ENCODE measurements at places on chromosomes 1 and 21. TPM values are rescaled to one million over a fixed set of nuclear protein-coding genes. Genes with fewer than 3 reads are reported as not detected.

DNA sequence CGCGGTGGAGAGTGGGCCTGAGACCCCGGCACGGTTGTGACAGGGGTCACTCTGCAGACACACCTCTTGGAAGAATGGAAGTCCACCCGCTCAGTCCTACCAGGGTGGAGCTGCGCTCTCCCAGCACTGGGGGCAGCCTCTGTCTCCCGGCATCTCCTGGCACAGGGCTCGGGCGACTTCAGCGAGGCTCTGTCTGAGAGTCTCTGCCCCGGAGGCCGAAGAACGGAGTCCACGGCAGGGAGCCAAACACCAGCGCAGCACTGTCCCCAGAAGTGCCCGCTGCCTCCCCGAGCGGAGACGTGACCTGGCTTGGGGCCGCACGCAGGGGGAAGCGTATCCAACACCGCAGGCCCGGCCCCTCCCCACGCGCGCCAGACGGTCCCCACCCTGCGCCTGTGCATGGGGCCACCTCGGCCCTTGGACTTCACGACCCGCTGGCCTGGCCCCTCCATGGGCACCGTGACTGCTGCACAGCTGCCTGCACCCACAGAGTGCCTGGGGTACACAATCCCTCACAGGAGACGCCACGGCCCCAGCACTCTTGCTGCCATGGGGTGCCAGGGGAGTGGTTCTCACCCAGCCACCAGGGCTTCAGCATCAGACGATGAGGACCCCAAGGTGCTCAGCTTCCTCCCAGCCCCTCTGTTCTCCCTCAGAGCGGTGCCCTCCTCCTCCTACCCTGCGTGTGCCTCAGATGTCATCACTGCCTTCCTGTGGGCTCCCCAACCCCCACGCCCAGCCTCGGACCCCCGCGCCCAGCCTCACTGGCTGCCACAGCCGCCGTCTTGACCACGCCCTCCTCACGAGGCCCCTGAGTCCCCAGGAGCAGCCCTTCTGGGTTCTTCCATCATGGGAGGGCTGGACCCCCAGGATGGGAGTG is 14.9 kb upstream of the RNF223 start:
- no peak for DNase-seq
- H3K4me3 ChIP-seq = no peak overlapping the region
- H3K27me3 ChIP-seq = no peaks in the 10 kb centered on the region
- no peaks in the 10 kb centered on the region for H3K4me1 ChIP-seq

DNA sequence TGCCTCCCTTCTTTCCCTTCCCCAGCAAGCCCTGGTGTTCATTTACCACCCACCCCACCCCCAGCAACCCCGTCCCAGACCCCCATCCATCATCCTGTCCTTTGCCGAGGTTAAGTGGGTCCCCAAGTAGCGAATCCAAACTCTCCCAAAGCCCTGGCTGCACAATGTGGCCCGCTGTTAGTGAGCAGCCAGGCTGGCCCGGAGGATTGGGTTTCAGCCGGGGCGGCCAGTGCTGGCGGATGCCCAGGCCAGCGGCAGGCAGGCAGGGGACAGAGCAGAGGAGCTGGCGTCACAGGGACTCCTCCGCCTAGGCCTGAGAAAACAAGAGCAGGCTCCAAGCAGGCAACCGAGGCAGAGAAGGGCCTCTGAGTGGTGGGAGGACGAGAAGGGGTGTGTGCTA is 61.4 kb downstream of the EPHB2 start:
- H3K27me3 ChIP-seq = no peaks in the 10 kb centered on the region
- no peaks in the 10 kb centered on the region for H3K36me3 ChIP-seq
- no peak overlapping the region for H3K4me3 ChIP-seq
- H3K4me1 ChIP-seq = no peaks in the 10 kb centered on the region
- DNase-seq = peak; percentile 64

The SLC16A4 gene
- polyA plus RNA-seq = 2.6 TPM

The LCK gene
- 1.5 TPM for polyA plus RNA-seq

The DNALI1 gene
- polyA plus RNA-seq = 12.7 TPM

- no peak overlapping the region for H3K27ac ChIP-seq
- DNase-seq = no peak
- peaks cover 8% of the 10 kb centered on the region for H3K4me1 ChIP-seq
- H3K4me3 ChIP-seq = no peak overlapping the region
These were observed 257.3 kb downstream of the KAZN start for GRCh38 chr1:14855801-14856200.

The RERE gene
- 21.6 TPM for polyA plus RNA-seq

GRCh38 chr1:243375596-243375995 is 119.8 kb downstream of the SDCCAG8 start:
- H3K27ac ChIP-seq = no peak overlapping the region
- H3K36me3 ChIP-seq = peaks cover 22% of the 10 kb centered on the region
- no peaks in the 10 kb centered on the region for H3K4me1 ChIP-seq
- H3K4me3 ChIP-seq = no peak overlapping the region

- peaks cover 100% of the 10 kb centered on the region for H3K4me1 ChIP-seq
- no peaks in the 10 kb centered on the region for H3K27me3 ChIP-seq
- H3K36me3 ChIP-seq = peaks cover 65% of the 10 kb centered on the region
- no peak overlapping the region for H3K4me3 ChIP-seq
- no peak for DNase-seq
- H3K27ac ChIP-seq = peak overlapping the region; percentile 86
These were observed 24.0 kb downstream of the TMPRSS2 start for GRCh38 chr21:41483973-41484372.

The KIRREL1 gene
- 4.3 TPM for polyA plus RNA-seq

DNA sequence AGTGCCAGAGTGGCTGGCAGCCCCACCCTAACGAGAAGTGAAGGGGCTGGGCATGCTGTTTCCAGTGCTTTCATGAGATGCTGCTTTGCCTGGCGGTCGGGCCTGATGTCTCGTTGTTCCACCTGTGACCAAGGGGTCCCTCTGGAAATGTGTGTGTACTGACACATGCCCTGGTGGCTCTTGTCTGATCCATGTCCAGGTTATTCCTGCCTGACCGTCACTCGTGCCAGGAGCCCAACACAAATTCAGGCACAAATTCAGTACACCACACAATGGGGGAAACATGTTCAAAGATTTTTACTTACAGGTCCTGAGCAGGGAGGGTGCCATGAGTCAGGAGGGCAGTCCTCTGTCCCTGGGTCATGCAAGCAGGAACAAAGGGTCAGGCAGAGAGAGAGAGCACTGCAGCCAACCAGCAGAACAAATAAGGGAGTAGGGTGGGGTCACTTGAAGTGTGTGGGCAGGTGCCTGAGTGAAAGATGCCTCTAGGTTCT is 76.3 kb downstream of the ADARB1 start:
- H3K4me3 ChIP-seq = no peak overlapping the region
- no peaks in the 10 kb centered on the region for H3K27me3 ChIP-seq
- no peak overlapping the region for H3K27ac ChIP-seq

The MYOM3 gene
- polyA plus RNA-seq = 0.12 TPM

- H3K4me1 ChIP-seq = no peaks in the 10 kb centered on the region
- H3K4me3 ChIP-seq = no peak overlapping the region
- H3K27ac ChIP-seq = no peak overlapping the region
- DNase-seq = no peak
- no peaks in the 10 kb centered on the region for H3K27me3 ChIP-seq
- H3K36me3 ChIP-seq = peaks cover 7% of the 10 kb centered on the region
These were observed 15.1 kb downstream of the CD53 start for GRCh38 chr1:110888049-110888448.

DNA sequence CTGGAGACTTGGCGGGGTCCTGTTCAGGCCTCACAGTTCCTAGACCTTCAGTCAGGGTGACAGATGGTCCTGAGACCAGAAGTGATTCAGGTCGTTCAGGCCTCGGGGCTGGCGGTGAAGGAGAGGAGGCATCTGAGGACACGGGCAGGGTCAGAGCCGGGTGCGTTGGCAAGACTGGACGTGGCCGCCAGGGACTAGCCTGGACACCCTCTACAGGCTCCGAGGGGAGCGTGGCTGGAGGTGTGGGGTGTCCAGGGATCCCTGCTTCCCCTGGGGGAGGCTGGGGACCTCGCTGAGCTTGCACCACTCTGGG is 64.0 kb upstream of the TARDBP start:
- DNase-seq = no peak
- no peak overlapping the region for H3K27ac ChIP-seq
- no peaks in the 10 kb centered on the region for H3K27me3 ChIP-seq

The FAM177B gene
- polyA plus RNA-seq = 2.0 TPM

DNA sequence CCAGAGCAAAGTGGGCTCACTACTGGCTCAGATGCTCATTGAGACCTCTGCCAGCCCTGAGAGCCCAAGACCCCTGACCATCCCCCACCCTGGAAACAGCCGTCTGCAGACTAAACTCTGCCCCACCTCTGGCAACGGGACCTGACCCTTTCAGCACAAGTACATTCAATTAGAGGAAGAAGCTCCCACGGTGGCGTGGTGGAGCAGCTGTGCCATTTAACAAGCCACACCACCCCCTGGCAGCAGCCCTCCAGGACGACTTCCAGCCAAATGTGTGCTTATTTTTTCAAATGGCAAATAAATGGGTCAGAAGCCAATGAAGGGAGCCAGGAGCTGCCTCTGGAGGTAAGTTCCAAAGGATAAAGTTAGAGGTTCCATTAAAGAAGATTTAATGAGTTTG is 226.7 kb downstream of the NPHP4 start:
- H3K27me3 ChIP-seq = peaks cover 67% of the 10 kb centered on the region
- no peak overlapping the region for H3K4me3 ChIP-seq
- DNase-seq = no peak

GRCh38 chr21:46255758-46256337 is 27.3 kb upstream of the LSS start:
- H3K27me3 ChIP-seq = no peaks in the 10 kb centered on the region
- no peak for DNase-seq
- H3K4me1 ChIP-seq = no peaks in the 10 kb centered on the region
- no peak overlapping the region for H3K27ac ChIP-seq
- no peak overlapping the region for H3K4me3 ChIP-seq

GRCh38 chr1:217542837-217543236 is 88.1 kb downstream of the GPATCH2 start:
- H3K36me3 ChIP-seq = no peaks in the 10 kb centered on the region
- H3K4me1 ChIP-seq = no peaks in the 10 kb centered on the region
- no peak overlapping the region for H3K27ac ChIP-seq
- no peak overlapping the region for H3K4me3 ChIP-seq
